ENCODE measurements at places on chromosomes 7 and 10. TPM values are rescaled to one million over a fixed set of nuclear protein-coding genes. Genes with fewer than 3 reads are reported as not detected.

DNA sequence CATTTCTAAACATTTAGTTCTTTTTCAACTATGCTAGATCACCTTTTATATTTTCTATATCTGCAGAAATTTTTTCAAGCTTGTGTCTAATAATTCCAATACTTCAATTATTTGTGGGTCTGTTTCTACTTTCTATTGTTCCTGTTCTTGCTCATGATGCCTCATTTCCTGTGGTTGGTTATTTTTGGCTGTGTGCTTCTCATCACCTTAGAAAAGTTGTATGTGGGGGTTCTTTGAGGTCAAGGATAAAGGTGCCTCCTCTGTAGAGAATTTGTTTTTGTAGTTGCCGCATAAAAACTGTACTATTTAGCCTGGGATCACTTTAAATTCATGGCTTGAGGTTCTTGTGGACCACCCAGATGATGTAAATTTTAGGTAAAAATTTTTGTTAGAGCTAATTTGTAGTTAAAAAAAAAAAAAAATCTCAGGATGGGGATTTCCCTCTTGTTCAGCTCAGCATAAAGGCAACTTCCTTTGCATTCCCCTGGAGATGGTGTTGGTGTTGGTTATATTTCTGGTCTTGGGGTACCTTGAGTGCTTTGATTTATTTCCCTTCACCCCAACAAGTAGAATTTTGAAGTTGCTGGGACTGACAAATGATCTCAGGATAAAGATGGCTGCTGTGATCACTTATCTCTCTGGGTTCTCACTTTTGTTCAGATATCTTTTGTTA lies 27.0 kb upstream of the JAZF1 start:
- DNase-seq = no peak
- no peaks in the 10 kb centered on the region for H3K27me3 ChIP-seq
- H3K4me1 ChIP-seq = no peaks in the 10 kb centered on the region
- no peaks in the 10 kb centered on the region for H3K36me3 ChIP-seq

GRCh38 chr7:129611246-129612111 lies at the start of gene NRF1:
Gene NRF1 (plus strand): TSS chr7:129611720. CDS start chr7:129657352, 45,632 bp downstream.
- peak within 1 kb of the TSS; percentile 96 for H3K27ac ChIP-seq
- H3K4me1 ChIP-seq = peaks cover 45% of the 10 kb centered on the region
- no peaks in the 10 kb centered on the region for H3K36me3 ChIP-seq
- no peaks in the 10 kb centered on the region for H3K27me3 ChIP-seq

GRCh38 chr10:35546824-35547225 lies 58.3 kb upstream of the GJD4 start:
- no peak for DNase-seq
- H3K27me3 ChIP-seq = no peaks in the 10 kb centered on the region
- no peak overlapping the region for H3K27ac ChIP-seq

GRCh38 chr7:126436213-126436868 lies 816.4 kb downstream of the GRM8 start:
- H3K4me1 ChIP-seq = no peaks in the 10 kb centered on the region
- no peak overlapping the region for H3K27ac ChIP-seq
- no peak overlapping the region for H3K4me3 ChIP-seq
- DNase-seq = no peak
- H3K36me3 ChIP-seq = no peaks in the 10 kb centered on the region

- peaks cover 4% of the 10 kb centered on the region for H3K27me3 ChIP-seq
- H3K27ac ChIP-seq = no peak overlapping the region
- DNase-seq = no peak
- H3K36me3 ChIP-seq = no peaks in the 10 kb centered on the region
- no peaks in the 10 kb centered on the region for H3K4me1 ChIP-seq
Measured at GRCh38 chr7:155073922-155074321, 3.8 kb downstream of the HTR5A start.

GRCh38 chr10:3887404-3887803 lies 102.4 kb upstream of the KLF6 start:
- no peak overlapping the region for H3K4me3 ChIP-seq
- DNase-seq = no peak
- H3K27ac ChIP-seq = peak overlapping the region; percentile 55
- H3K4me1 ChIP-seq = peaks cover 7% of the 10 kb centered on the region
- no peaks in the 10 kb centered on the region for H3K27me3 ChIP-seq

- H3K27me3 ChIP-seq = peaks cover 5% of the 10 kb centered on the region
- H3K27ac ChIP-seq = no peak overlapping the region
- DNase-seq = peak; percentile 46
Measured at GRCh38 chr7:128865996-128866877, 3.6 kb downstream of the ATP6V1F start.

DNA sequence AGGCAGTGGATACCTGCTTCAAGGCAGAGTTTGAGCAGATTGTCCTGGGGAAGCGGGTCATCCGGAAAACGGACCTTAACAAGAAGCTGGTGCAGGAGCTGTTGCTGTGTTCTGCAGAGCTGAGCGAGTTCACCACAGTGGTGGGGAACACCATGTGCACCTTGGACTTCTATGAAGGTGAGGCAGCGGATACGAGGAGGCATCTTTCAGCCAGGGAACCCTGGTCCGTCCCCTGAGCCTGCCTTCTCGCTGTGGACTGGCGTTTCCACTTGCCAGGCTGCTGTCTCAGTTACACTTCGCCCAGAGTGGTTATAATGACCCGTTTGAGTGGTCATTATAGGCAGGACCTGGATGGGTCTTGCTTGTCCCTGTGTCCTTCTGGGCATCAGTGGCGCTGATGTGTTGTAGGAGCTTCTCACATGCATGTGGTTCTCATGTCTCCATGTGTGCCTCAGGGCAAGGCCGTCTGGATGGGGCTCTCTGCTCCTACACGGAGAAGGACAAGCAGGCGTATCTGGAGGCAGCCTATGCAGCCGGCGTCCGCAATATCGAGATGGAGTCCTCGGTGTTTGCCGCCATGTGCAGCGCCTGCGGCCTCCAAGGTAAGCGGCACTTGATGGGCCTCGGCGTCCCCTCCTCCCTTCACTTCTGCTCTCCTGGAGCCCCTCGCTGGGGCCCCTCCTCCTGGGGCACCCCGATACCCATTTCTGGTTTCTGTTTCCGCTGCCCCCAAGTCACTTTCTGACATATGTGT lies 18.0 kb downstream of the UPP1 start:
- H3K27ac ChIP-seq = no peak overlapping the region
- DNase-seq = no peak
- H3K4me1 ChIP-seq = no peaks in the 10 kb centered on the region
- no peaks in the 10 kb centered on the region for H3K27me3 ChIP-seq

DNA sequence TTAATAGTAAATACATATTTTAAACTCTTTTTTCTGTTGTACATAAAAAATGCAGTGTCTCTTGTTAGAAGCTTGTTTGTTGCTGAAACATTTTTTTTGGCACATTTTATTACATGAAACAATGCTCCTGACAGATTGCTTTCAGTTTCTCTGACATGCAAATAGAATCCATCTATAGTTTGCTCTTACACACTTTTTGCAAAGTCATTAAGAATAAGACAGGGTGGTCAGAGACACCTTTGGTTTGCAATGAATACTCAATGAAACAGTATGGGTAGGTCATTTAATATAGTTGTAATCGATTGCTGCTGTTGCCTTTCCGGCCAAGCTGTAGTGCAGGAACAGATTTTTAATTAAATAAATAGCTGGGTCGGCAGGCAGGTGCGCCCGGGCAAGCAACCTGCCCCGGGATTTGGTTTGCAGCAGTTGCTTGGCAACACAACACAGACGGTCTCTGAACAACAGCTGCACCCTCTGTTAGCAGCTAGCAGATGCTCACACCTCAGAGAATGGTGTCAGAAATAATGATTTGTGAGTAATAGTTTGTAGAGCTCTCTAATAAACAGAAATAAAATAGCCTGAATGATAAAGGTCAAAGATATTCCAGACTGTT lies 115.7 kb upstream of the CACNA2D1 start:
- H3K4me3 ChIP-seq = peak overlapping the region; percentile 10
- no peaks in the 10 kb centered on the region for H3K36me3 ChIP-seq
- no peak for DNase-seq
- H3K4me1 ChIP-seq = no peaks in the 10 kb centered on the region

DNA sequence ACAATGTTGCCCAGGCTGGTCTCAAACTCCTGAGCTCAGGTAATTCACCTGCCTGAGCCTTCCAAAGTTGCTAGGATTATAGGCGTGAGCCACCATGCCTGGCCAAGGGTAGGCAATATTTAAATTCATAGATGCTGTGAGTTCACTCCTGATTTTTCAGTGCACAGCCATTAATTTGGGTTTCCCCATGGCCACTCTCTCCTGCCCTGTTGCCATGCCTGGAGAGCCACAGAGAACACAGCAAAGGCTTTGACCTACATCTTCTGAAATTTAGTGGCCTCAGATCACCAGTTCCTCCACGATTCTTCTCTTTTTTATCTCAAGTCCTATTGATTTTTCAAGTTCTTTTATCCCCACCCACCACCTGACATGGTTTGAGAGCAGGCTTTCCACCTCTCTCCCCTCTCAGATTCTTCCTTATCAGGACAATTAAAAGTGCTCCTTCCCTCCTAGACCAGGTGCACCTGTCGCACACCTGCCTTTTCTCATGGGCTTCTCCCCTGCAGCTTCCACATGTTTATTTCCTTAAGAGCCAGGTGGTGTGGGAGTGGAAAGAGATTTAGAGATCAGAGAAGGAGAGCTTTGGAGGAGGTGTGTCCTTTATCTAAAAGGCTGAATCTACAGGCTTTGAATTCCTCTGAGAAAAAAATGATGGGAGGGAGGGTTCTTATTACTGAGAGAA lies 123.8 kb downstream of the ADRA2A start:
- H3K27me3 ChIP-seq = no peaks in the 10 kb centered on the region
- no peak for DNase-seq
- H3K4me1 ChIP-seq = no peaks in the 10 kb centered on the region
- no peak overlapping the region for H3K4me3 ChIP-seq

DNA sequence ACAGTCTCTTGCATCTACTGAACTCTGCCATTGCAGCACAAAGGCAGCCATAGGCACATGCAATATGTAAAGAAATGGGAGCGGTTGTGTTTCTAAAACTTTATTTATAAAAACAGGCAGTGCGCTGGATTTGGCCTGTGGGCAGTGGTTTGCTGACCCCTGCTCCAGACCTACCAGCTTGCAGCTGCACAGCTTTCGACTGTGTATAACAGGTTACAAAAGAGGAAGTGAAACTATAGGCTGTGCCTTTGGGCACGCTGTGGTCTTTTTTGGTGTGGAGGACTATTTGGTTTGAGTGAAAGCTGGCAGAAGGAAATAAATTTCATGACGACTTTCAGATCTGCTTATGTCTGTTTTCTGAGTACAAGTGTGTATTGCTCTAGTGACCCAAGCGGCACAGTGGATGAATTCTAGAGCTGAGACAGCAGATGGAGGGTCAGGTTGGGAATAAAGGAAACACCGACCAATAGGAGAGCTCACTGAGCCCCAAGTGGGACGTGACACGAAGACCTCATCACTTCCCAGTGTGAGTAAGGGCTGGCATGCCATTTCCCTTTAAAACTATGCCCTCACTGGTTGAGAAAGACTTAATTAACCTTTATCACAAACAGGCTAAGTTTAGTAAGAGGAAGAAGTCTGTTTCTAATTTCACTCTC lies 152.7 kb downstream of the ANK3 start:
- H3K4me1 ChIP-seq = peaks cover 10% of the 10 kb centered on the region
- no peak overlapping the region for H3K4me3 ChIP-seq
- H3K36me3 ChIP-seq = no peaks in the 10 kb centered on the region

DNA sequence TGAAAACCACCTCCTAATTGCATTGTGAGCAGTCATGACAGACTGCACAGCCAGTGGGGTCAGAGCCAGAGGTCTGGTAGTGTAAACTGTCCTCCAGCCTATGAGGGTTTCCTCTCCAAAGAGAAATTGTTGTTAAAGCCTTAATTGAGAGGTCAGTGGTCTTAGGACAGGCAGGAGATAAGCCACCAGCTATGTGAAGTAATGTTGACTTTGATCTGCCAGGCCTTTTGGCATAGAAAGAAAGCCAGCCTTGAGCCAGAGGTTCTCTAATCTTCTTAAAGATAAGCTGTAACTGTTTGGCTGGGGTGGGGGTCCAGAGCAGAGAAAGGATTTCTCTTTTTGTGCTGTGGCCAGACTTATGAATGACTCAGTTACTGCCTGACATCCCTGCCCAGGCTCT lies 248.4 kb downstream of the WDR11 start:
- no peak overlapping the region for H3K4me3 ChIP-seq
- no peaks in the 10 kb centered on the region for H3K36me3 ChIP-seq
- no peaks in the 10 kb centered on the region for H3K27me3 ChIP-seq
- peaks cover 7% of the 10 kb centered on the region for H3K4me1 ChIP-seq

DNA sequence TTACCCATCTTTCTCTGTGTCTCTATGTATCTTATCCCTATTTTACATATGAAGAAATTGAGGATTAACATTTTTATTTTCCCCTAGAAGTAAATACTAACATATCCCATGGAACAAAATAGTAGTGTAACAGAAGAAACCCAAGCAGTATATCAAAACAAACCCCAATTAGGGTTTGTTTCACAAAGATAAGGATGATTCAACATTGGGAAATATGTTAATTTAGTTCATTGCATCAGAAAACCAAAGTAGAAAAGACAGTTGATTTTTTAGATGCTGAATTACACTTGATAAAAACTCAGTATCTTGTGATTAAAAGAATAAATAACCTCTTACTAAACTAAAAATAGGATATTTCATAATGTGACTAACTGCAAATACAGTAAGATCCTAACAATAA lies 87.8 kb downstream of the GLCCI1 start:
- no peaks in the 10 kb centered on the region for H3K27me3 ChIP-seq
- H3K4me3 ChIP-seq = no peak overlapping the region
- no peak overlapping the region for H3K27ac ChIP-seq
- DNase-seq = no peak
- H3K36me3 ChIP-seq = peaks cover 10% of the 10 kb centered on the region

- no peaks in the 10 kb centered on the region for H3K4me1 ChIP-seq
- no peak overlapping the region for H3K4me3 ChIP-seq
- H3K27me3 ChIP-seq = no peaks in the 10 kb centered on the region
- H3K27ac ChIP-seq = no peak overlapping the region
Measured at GRCh38 chr7:38052786-38053185, 125.3 kb upstream of the STARD3NL start.

- no peaks in the 10 kb centered on the region for H3K27me3 ChIP-seq
- no peak overlapping the region for H3K27ac ChIP-seq
- DNase-seq = no peak
- no peaks in the 10 kb centered on the region for H3K4me1 ChIP-seq
- no peaks in the 10 kb centered on the region for H3K36me3 ChIP-seq
Measured at GRCh38 chr10:129345763-129346162, 121.3 kb upstream of the MGMT start.

- H3K27me3 ChIP-seq = no peaks in the 10 kb centered on the region
- no peak overlapping the region for H3K4me3 ChIP-seq
- H3K4me1 ChIP-seq = no peaks in the 10 kb centered on the region
- no peak overlapping the region for H3K27ac ChIP-seq
Measured at GRCh38 chr7:97680622-97681021, 51.3 kb upstream of the TAC1 start.

The GRM3 gene
- total RNA-seq = not detected

The HKDC1 gene
- 5.6 TPM for total RNA-seq

The SLC16A12 gene
- 1.3 TPM for total RNA-seq

The HTR5A gene
- total RNA-seq = not detected

The SPDYE11 gene
- total RNA-seq = not detected

The UPK3B gene
- total RNA-seq = 49.5 TPM

The KLF14 gene
- 0.15 TPM for total RNA-seq

The ZSCAN25 gene
- total RNA-seq = 20.1 TPM
